ENCODE measurements at places on chromosomes 6 and 20.

DNA sequence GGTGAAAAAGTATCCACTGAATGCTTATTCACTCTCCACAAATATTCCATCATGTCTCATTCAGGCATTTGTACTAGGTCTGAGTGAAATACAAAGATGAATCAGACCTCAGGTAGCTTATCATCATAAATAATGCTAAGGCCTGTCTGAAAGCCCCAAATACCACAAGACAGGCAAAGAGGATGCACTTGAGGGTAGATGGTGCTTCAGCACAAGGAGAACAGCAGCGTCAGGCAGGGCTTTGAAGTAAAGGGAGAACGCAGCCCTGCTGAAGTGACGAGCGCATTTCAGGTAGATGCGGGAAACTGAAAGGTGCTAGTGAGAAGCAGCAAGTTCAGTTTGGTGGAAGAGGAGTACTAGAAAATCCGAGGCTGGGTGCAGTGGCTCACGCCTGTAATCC is 38.7 kb downstream of the MAP3K5 start:
- no peak for DNase-seq
- no peak overlapping the region for H3K27ac ChIP-seq
- no peak overlapping the region for H3K4me3 ChIP-seq

DNA sequence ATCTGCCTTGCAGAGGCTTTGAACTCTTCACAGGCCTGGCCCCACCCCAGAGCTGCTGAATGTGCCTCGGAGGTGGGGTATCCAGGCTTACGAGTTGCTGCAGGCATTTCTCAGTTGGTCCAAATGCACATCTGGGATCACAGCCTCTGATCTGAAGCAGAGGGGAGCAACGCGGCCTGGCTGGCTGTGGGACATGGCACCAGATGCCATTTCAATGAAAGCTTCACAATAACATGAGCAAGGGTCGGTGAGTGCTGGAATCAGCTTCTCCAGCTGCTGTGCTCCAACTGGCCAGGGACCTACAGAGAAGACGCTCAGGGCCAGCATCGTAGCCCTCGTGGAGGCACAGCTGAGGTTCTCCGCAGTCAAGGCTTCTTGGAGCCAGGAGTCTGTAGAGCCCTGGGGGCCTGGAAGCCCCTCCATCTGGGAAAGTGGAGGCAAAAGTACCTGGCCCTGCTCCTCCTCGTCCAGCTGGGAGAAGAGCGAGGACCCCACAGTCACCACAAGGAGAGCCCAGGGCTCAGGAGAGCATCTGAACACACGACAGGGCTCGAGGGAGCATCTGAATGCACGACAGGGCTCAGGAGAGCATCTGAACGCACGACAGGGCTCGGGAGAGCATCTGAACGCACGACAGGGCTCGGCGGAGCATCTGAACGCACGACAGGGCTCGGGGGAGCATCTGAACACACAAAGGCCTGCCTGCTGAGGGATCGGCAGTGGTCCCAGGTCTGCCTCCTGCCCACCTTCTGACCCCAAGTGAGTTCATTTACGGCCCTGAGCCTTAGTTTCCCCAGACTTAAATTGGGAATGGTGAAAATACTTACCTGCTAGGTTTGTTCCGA is 165.2 kb downstream of the DLL1 start:
- no peak overlapping the region for H3K27ac ChIP-seq
- H3K27me3 ChIP-seq = no peaks in the 10 kb centered on the region
- peak; percentile 7 for DNase-seq
- no peaks in the 10 kb centered on the region for H3K36me3 ChIP-seq
- peaks cover 19% of the 10 kb centered on the region for H3K4me1 ChIP-seq
- H3K4me3 ChIP-seq = no peak overlapping the region

DNA sequence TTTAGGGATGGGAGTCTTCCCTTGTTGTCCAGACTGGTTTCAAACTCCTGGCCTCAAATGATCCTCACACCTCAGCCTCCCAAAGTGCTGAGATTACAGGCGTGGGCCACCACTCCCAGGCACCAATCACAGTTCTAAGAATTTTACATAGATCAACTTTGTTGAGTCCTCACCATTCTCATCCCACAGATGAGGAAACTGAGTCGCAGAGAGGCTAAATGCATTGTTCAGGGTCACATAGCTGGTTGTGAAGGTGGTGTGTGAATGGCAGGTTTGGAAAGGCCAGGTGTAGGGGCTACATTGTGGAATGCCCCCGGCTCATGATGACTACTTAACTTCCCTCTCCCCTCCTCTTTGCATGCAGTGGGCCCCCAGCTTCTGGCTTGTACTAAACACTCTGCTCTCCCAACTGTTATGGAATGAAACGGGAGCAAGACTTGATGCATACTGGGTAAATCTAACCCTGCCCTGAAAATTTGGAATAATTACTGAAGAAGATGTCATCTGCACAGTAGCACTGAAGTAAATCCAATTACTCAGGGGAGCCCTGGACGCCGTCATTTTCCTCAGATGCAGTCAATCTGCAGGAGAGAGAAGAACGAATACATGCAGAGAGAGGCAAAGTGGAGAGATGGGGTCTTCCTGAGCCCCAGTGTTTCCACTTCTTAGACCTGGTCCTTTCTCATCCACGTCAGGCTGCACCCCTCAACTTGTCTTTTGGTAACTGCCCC is 102.3 kb upstream of the ZNF217 start:
- H3K4me1 ChIP-seq = no peaks in the 10 kb centered on the region
- no peak overlapping the region for H3K27ac ChIP-seq
- DNase-seq = no peak
- H3K4me3 ChIP-seq = no peak overlapping the region

DNA sequence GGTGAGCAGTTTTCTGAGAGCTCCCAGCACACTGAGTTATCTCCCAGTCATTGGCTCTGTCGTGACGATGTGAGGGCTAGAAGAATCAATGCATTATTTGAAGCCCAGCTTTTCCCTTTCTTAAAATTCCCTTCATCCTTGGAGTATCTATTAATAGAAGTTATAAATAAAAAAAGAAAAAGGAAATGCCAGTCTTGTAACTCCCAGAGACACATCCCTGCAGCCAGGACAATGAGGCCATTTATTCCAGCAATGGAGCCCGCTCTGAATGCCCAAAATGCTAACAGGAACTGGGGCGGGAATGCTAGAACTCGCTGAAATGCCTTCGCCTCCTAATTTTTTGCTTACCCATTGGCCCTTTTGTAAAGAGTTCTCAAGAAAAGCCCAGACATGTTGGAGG is 305.8 kb downstream of the TFAP2C start:
- DNase-seq = no peak
- H3K4me1 ChIP-seq = no peaks in the 10 kb centered on the region
- no peak overlapping the region for H3K27ac ChIP-seq
- no peaks in the 10 kb centered on the region for H3K36me3 ChIP-seq

DNA sequence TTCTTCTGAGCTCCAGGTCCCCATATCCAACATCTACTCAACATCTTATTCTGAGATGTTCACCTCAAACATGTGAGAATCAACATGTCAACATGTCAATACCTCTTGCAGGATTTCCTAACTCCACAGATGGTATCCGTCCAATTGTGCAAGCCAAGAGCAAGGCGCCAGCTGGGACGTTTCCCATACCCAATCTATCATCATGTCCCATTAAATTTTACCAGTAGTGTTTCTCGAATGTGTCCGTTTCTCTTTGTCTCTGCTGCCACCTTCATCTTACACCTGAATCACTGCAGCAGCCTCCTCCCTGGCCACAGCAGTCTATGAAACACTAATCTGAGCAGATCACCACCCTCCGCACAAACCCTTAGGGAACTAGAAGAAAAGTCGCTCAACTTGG is 78.0 kb upstream of the RPS6KA2 start:
- no peaks in the 10 kb centered on the region for H3K36me3 ChIP-seq
- H3K27ac ChIP-seq = no peak overlapping the region
- DNase-seq = no peak

GRCh38 chr6:44558832-44559251 is 171.3 kb downstream of the CDC5L start:
- no peaks in the 10 kb centered on the region for H3K27me3 ChIP-seq
- DNase-seq = no peak
- no peak overlapping the region for H3K27ac ChIP-seq
- peaks cover 21% of the 10 kb centered on the region for H3K4me1 ChIP-seq

- no peak overlapping the region for H3K4me3 ChIP-seq
- no peaks in the 10 kb centered on the region for H3K36me3 ChIP-seq
- H3K4me1 ChIP-seq = no peaks in the 10 kb centered on the region
- H3K27ac ChIP-seq = no peak overlapping the region
- no peaks in the 10 kb centered on the region for H3K27me3 ChIP-seq
These were observed 81.9 kb upstream of the IYD start for GRCh38 chr6:150286912-150287311.

DNA sequence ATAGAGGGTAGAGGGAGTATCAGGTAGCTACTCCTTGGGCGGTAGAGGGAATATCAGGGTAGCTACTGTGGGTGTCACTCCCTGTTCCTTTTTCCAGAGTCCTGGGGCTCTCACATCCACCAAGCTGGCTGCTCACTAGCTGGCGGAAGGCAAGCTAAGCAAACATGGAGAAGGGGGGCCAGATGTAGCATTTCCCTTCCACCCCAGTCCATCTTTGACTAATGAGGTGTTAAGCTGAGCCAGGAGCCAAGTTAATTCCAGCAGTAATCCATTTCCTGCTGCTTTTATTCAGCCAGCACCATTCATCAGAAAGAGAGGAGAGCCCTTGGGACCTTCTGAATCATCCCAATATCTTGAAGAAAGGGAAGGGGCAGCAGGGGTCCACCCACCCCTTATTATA is 330.0 kb downstream of the ZFAND3 start:
- no peak for DNase-seq
- peaks cover 9% of the 10 kb centered on the region for H3K36me3 ChIP-seq
- no peaks in the 10 kb centered on the region for H3K27me3 ChIP-seq
- H3K27ac ChIP-seq = no peak overlapping the region
- H3K4me1 ChIP-seq = no peaks in the 10 kb centered on the region
- no peak overlapping the region for H3K4me3 ChIP-seq

GRCh38 chr6:108363889-108364313 is 69.0 kb downstream of the AFG1L start:
- DNase-seq = no peak
- H3K4me3 ChIP-seq = no peak overlapping the region
- no peak overlapping the region for H3K27ac ChIP-seq
- H3K4me1 ChIP-seq = no peaks in the 10 kb centered on the region
- no peaks in the 10 kb centered on the region for H3K36me3 ChIP-seq
- H3K27me3 ChIP-seq = no peaks in the 10 kb centered on the region

DNA sequence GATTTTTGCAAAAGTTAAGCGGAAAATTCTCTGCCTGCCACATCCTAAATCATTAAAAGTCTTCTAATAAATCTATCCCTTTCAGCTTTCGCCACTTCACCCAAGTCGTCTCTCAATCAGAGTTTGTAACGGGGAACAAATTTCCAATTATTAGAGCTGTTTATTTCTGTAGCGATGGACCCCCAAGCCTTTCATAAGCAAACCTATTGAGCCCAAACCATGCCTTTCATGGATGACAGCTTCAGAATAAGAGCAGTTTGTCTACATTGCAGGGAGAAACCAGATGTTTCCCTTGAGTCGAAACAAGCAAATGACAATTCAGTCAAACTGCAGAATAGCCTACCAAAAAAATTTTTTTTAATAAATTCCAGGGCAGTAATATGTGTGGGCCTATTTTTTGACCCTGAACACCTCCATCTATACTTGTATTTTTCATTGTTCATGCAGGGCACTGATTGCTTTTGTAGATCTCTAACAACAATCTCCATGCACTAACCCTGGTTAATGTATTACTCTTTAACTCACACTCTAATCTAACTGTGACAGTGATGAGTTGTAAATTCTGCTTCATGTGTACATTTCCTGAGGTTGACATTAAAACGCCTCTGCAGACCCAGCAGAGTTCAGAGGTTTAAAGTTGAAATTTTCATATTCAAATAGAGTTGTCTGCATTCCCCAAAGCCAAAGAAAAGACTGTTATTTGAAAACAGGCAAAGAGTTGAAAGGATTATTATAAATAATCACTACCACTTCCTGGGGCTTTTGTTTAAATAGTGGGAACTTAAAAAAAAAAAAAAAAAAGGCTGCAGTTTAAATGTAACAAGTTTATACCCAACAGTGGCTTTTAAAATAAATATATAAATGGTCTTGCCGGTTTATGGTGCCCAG is 64.5 kb downstream of the ATP9A start:
- H3K27ac ChIP-seq = no peak overlapping the region
- H3K4me3 ChIP-seq = no peak overlapping the region
- H3K27me3 ChIP-seq = no peaks in the 10 kb centered on the region
- no peak for DNase-seq

- H3K27ac ChIP-seq = no peak overlapping the region
- H3K36me3 ChIP-seq = no peaks in the 10 kb centered on the region
- H3K4me1 ChIP-seq = peaks cover 15% of the 10 kb centered on the region
- H3K27me3 ChIP-seq = peaks cover 36% of the 10 kb centered on the region
- DNase-seq = no peak
These were observed 1.5 kb downstream of the DACT2 start for GRCh38 chr6:168318090-168318489.

GRCh38 chr6:89948876-89949275 is 54.6 kb downstream of the GJA10 start:
- H3K36me3 ChIP-seq = peaks cover 29% of the 10 kb centered on the region
- H3K4me3 ChIP-seq = no peak overlapping the region
- no peak for DNase-seq
- no peaks in the 10 kb centered on the region for H3K4me1 ChIP-seq
- no peaks in the 10 kb centered on the region for H3K27me3 ChIP-seq

DNA sequence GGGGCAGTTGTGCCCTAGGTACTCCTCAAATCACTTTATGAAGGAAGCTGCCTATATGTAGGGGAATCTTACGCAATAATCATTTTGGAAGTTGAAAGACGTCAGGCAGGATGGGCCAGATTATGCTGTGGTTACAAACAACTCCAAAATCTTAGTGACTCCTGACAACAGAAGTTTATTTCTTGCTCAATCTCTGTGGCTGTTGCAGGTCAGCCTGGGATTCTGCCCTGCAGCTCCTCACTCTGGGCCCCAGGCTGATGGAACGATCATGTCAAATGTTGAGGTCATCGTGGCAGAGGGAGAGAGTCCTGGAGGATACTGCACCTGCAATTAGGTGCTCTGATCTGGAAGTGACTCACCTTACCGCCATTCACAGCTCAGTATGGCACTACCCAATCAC is 88.4 kb downstream of the ZDHHC14 start:
- H3K4me1 ChIP-seq = no peaks in the 10 kb centered on the region
- H3K27me3 ChIP-seq = no peaks in the 10 kb centered on the region
- no peak overlapping the region for H3K27ac ChIP-seq
- no peaks in the 10 kb centered on the region for H3K36me3 ChIP-seq
- H3K4me3 ChIP-seq = no peak overlapping the region

GRCh38 chr20:57708694-57709673 is 831 bp downstream of the PMEPA1 start:
- no peak for DNase-seq
- H3K36me3 ChIP-seq = no peaks in the 10 kb centered on the region
- H3K4me1 ChIP-seq = peaks cover 65% of the 10 kb centered on the region
- peak overlapping the region; percentile 89 for H3K4me3 ChIP-seq
- no peaks in the 10 kb centered on the region for H3K27me3 ChIP-seq

DNA sequence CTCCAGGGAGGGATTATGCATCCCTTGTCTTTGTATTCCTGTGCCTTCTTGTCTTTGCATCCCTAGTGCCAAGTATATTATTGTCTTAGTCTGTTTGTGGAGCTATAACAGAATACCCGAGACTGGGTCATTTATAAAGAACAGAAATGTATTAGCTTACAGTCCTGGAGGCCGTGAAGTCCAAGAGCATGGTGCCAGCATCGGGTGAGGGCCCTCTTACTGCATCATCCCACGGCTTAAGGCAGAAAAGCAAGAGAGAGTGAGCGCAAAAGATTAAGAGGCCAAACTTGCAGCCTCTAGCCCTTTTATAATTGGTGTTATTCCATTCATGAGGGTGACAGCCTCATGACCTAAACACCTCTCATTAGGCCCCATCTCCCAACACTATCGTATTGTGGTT is 8.4 kb upstream of the IGF2R start:
- H3K27me3 ChIP-seq = no peaks in the 10 kb centered on the region
- no peak overlapping the region for H3K4me3 ChIP-seq
- peak overlapping the region; percentile 14 for H3K27ac ChIP-seq
- H3K36me3 ChIP-seq = no peaks in the 10 kb centered on the region
- DNase-seq = no peak
- no peaks in the 10 kb centered on the region for H3K4me1 ChIP-seq

All from tibial artery (tissue), 4 donors.